Spinal cord (tissue), 10 donors: ENCODE measurements at places on chromosomes 6 and 20. TPM values are rescaled to one million over a fixed set of nuclear protein-coding genes. Genes with fewer than 3 reads are reported as not detected.

The MYLK4 gene
- 3.6 TPM for total RNA-seq

DNA sequence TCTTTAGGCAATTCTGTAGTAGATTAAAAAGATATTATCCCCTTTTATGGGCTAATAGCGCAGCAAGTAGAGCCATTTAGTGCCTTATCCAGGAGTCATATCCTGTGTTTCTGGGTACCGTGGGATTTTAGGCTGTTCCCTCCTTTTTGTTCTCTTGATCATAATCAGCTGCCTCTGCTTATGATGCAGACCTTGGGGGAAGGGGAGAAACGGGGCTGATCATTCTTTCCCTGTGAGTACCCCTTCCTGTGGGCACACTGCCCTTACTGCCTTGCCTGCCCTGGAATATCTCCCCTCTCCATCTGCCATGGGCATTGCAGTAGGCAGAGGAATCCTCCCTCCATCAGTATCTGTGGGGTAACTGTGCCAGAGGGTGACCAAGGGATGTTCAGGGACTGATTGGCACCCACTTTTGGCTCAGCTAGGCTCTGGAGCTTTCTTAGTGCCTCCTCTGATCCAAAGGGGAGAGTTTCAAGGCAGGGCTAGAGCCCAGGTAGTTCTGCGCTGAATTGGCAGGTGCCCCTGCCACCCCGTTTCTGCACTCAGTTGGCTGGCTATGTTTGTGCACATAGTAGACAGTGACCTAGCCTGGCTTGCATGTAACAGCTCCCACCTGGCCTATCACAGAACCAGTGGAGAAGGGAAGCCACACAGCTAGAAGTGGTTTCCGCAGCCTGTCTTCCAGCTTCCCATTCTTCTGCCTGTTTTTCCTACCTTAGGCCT lies 103.3 kb downstream of the FIG4 start:
- DNase-seq, result no peak

The CLPSL2 gene
- not detected for total RNA-seq

DNA sequence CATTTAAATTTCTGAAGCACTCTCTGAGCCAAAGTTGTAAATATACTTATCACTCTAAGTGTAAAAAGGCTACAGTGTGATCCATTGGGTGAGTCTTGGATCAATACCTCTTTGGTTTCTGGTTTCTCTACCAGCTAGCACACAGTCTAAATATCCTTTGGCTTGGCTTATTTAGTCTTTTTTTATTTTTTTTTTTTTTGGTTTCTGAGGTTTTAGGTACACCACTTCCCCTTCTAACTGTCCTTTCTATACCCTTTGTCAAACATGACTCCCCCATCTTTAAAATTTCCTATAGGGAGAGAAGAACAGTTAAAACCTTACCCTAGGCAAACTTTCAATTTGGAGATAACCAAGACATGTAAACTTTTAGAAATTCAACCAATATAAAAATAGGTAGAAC lies 379.0 kb downstream of the PHF3 start:
- no peak for DNase-seq

DNA sequence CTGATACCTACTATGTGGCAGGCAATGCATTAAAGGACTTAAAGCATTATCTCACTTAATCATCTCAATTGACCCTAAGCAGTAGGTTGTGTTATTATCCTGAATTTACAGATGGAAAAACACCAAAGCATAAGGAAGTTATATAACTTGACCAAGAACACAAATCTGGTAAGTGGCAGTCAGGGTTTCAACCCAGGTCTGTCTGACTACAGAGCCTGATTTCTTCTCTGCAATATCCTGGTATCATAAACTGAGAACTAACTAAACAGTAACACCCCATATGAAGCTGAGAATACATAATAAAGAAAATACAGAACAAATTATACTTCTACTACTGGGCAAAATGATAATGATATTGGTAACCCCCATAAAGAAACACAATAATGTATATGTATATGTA lies 13.8 kb upstream of the DST start:
- no peak for DNase-seq

GRCh38 chr6:136036601-136037000 lies 185.1 kb downstream of the PDE7B start:
- no peak for DNase-seq

GRCh38 chr6:21104288-21104687 lies 489.3 kb upstream of the SOX4 start:
- no peak for DNase-seq
